ENCODE measurements at places on chromosomes 2 and 18.
A peak's percentile ranks its signal among the peaks of the same experiment; 100 is the strongest.

GRCh38 chr2:232235716-232236115 lies 142.8 kb upstream of the ALPP start:
- DNase-seq, result no peak

DNA sequence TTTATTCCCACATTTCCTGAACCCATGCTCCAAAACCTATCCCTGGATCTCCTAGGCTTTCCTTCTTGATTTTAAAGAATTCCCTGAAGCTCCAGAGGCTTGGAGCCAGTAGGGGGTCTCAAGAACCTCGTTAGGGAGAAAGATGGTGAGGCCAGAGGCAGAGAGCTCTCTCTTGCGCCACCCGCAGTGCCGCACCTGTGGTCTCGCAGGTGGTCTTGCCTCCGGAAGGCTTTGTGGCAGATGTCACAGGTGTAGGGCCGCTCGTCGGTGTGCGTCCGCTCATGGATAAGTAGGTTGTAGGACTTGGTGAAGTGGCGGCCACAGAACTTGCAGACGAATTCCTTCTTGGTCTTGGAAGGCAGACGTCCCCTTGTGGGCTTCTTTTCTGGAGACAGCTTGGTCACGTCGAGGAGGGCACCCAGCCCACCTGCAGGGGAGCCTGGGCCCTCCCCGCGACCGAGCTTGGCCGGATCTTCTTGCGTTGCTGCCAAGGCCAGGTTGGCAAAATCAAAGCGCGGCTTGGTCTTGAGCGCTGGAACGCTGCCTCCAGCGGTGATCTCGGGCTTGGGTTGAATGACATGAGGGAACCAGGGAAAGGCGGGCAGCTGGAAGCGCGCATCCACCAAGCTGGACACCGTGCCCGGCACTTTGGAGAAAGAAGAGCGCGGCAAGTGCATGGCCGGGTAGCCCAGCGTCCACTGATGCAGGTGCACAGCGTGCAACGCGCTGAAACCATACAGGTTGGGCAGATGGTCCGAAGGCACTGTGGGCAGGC lies 5.3 kb downstream of the OSR1 start:
- no peak for DNase-seq

GRCh38 chr18:49017813-49018553 lies 67.2 kb upstream of the SMAD7 start:
- peak; percentile 37 for DNase-seq

DNA sequence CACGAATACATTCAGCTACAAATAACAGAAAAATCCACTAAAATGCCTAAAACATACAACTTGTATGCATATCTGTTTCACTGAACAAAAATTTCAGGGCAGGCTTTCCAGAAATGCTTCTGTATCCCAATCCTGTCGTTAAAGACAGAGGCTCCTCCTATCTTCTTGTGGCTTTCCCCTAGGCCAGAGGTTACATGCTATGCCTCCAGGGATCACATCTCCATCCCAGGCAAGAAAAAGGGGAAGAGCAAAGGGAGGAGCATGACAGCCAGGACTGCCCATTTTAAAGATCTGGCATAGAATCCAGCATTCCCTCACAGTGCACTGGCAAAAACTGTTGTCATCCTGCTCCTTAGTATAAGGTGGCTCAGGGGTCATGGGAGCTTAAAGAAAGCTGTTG lies 268.7 kb upstream of the SETBP1 start:
- no peak for DNase-seq

DNA sequence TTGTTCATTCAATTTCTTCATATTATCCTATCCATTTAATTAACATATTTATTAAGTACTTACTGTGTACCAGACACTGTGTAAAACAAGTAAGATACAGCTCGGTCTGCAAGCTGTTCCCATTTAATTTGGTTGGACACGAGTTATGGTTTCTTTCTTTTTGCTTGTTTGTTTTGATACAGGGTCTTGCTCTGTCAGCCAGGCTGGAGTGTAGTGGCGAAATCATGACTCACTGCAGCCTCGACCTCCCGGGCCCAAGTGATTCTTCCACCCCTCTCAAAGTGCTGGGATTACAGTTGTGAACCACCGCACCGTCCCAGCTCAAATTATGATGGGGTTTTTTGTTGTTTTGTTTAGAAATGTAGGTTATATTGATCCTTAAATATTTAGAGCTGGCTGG lies 9.0 kb downstream of the CYBRD1 start:
- no peak for DNase-seq

GRCh38 chr2:224584785-224585210 lies 365 bp downstream of the CUL3 start:
- peak; percentile 77 for DNase-seq

GRCh38 chr2:100831831-100832230 lies 11.9 kb downstream of the NPAS2 start:
- DNase-seq, result no peak

Data from posterior cingulate gyrus (tissue), 11 donors.